ENCODE measurements at places on chromosomes 5 and 9. TPM values are rescaled to one million over a fixed set of nuclear protein-coding genes. Genes with fewer than 3 reads are reported as not detected.

STPG3 gene
- not detected for total RNA-seq

C9orf57 gene
- total RNA-seq, result not detected

IL5 gene
- total RNA-seq, result not detected

PCDHGA1 gene
- total RNA-seq, result 0.52 TPM

ACTL7B gene
- total RNA-seq, result not detected

LMX1B gene
- under 0.01 TPM for total RNA-seq

RECK gene
- total RNA-seq, result 14.6 TPM

SWI5 gene
- total RNA-seq, result 17.7 TPM

LURAP1L gene
- total RNA-seq, result 14.1 TPM

MYOZ3 gene
- total RNA-seq, result 4.7 TPM

GFI1B gene
- total RNA-seq, result 1.0 TPM

CRB2 gene
- total RNA-seq, result under 0.01 TPM

NR5A1 gene
- not detected for total RNA-seq

MOCS2 gene
- total RNA-seq, result 17.7 TPM

HAND1 gene
- not detected for total RNA-seq

PRLR gene
- 0.52 TPM for total RNA-seq

ELOVL7 gene
- total RNA-seq, result 0.52 TPM

IFNB1 gene
- total RNA-seq, result not detected

CAMK2A gene
- total RNA-seq, result 45.9 TPM

NOXA1 gene
- 0.52 TPM for total RNA-seq

TESK1 gene
- total RNA-seq, result 8.4 TPM

FOXI1 gene
- total RNA-seq, result not detected

SLC2A6 gene
- 0.52 TPM for total RNA-seq

FOXD4L4 gene
- under 0.01 TPM for total RNA-seq

DNAJC18 gene
- total RNA-seq, result 16.2 TPM

Data from skeletal muscle tissue (tissue), 5 donors.